ENCODE measurements at places on chromosomes 2 and 18. TPM values are rescaled to one million over a fixed set of nuclear protein-coding genes. Genes with fewer than 3 reads are reported as not detected.

CAPN14 gene
- 0.09 TPM for polyA plus RNA-seq

ROCK2 gene
- polyA plus RNA-seq, result 37.5 TPM

REG3A gene
- not detected for polyA plus RNA-seq

MBD2 gene
- 105 TPM for polyA plus RNA-seq

MLPH gene
- 2.1 TPM for polyA plus RNA-seq

DSC3 gene
- polyA plus RNA-seq, result 3.4 TPM

LIMS4 gene
- polyA plus RNA-seq, result 1.5 TPM

PROM2 gene
- polyA plus RNA-seq, result 1.7 TPM

BOLL gene
- polyA plus RNA-seq, result not detected

DNA sequence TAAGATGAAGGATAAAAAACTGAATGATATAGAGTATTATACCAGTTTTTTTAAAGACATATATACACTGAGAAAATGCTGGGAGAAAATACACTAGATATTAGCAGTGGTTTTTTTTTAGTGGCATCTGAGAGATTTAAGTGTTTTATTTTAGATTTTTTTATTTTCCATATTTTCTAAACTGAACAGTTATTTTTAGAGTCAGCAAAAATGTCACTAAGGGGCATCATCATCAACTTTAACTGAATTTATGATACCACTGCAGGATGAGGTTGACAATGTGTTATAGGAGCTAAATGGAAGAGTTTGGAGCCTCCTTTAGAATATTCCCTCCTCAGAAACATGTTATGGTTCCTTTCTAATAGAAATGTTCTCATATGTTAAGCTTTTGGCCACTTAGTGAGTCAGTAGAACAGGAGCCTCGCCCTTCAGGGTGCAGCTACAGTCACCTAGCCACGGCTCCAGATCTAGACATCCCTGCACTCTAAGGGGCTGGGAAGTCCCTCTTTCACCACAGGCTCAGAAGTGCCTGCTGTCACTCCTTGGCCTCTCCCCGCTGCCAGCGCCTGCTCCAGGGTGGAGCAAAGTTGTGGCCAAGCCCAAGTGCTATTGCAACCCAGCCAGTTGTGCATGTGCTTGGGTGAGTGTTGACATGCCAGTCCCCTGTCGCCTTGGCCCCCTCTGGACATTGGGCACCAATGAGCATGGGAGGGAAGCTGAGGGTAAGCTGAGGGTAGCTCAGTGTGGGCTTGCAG, 210.7 kb upstream of the RASGRP3 start:
- DNase-seq, result no peak

GRCh38 chr2:184596819-184597411, 1.4 kb upstream of the ZNF804A start:
- no peak for DNase-seq

- DNase-seq, result no peak
These were observed 100.2 kb downstream of the BCL11A start for GRCh38 chr2:60453301-60453700.

DNA sequence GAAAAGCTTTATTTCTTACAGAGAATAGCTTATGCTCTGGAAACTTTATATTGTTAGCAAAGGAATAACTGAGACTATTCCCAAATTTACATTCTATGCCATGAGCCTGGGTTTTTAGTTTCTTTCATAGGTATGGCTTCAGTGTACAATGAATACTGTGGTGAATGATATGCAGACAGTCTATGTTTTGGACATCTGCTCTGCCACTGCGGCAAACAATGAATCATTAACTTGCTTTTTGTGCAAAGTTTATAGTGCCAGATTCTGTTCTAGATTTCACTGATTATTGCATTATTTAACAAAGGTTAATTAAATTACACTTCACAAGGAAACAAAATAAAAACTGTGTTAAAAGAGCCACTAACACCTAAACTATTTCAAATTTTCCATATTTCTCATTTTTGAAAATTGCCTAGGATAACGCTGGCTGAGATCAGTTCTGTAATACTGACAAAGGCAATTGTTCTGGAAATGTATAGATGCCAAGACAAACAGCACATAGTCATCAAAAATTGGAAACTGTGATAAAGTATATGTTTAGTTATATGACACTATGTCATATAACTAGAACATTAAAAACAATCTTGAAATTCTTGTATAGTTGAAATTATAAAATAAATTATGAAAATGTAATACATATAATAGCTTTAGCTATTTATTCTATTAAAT, 74.7 kb downstream of the ITSN2 start:
- DNase-seq, result no peak

DNA sequence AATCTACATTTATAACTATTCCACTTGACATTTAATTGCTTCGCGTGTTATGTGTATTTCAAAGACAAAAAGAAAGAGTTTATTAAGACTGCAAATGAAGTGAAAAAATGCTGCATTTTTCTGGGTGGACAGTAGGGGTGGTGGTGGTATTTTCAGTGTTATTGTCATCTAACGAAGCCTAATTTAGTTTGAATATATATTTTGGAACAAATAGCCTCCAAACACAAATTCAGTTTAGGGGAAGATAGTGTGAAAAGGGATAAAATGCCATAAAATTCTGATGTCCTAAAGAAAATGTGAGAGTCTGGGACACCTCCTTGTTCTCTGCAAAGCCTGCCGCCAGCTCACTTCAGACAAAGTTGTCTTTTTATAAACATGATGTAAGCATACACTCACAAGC, 425.1 kb downstream of the NRXN1 start:
- DNase-seq, result no peak

DNA sequence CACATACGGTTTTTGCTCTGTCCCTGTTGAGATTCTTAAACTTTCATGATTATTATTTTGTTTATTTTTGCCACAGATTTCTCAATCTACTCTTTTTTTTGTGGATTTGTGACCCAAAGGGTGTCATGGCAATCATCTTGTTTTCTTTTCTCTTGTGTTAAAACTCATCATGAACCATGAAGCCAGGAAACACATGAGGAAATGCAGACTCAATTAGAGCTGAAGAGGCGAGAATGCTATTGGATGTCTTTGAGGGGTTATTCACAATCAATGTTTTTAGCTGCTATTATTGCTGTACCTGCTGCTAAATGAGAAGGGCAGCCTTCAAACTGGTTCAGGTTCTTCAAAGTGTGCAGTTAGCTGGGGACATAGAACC, 99.5 kb upstream of the MMADHC start:
- DNase-seq, result no peak

DNA sequence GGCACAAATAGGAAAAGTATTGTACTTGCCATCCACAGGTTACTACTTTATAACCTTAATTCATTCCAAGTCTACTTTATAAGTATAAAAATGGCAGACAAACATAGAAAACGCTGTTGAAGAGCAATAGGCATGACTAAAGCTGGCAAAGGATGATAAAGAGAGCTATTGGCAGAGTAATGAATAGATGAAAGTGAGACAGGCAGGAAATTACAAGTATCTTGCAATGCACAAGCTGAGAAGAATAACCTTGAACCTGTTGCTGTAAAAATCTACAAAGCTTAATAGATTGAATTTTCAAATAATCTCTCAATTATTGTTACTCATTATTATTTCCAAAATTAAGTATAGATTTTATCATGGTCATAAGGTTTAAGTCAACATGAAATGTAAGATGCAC, 8.8 kb downstream of the PELI1 start:
- no peak for DNase-seq

DNA sequence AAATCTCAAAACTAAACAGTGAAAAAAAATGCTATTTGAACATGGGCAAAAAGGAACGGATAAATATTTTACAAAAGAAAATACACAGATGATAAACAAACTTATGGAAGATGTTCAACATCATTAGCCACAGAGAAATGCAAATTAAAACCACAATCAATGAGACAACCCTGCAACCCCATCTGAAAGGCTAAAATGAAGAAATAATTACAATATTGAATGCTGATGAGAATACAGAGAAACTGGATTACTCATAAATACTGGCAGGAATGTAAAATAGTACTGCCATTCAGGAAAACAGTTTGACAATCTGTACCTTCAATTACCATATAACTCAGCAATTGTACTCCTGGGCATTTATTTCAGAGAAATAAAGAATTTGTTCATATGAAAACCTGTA, 193.1 kb upstream of the UBE2E3 start:
- no peak for DNase-seq

Data from left renal pelvis (tissue), 4 donors.